T-helper 2 cell (primary cell): ENCODE measurements at places on chromosomes 1 and 21.
A peak's percentile ranks its signal among the peaks of the same experiment; 100 is the strongest.

- no peak for DNase-seq
Measured at GRCh38 chr21:28903448-28903847, 89.2 kb downstream of the LTN1 start.

DNA sequence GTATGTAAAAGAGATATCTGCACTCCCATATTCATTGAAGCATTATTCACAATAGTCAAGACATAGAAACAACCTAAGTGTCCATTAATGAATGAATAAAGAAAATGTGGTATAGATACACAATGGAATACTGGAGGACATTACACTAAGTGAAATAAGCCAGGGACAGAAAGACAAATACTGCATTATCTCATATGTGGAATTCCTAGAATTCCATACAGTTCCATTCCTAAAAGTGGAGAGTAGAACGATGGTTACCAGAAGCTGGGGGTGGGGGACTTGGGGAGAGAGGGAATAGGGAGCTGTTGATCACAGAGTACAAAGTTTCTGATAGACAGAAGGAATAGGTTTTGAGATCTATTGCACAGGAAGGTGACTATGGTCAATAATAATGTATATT is 7.4 kb downstream of the TMED5 start:
- DNase-seq = no peak

DNA sequence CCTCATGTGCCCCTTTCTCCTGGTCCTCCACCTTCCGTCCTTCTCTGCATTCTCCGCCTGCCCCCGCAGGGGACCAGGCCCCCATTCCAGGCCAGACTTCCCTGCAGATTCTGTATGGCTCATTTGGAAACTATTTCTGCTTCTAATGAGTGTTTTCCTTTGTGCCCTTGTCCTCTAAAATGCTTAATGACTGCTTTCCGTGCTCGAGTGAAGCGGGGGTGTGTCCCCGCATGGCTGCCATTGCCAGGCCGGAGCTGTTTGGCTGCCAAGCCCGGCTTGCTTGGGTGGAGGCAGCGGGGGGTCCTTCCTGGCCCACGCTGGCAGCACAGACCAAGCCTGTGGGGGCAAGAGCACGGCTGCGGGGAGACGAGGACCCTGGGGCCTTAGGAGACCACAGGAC is 299.3 kb upstream of the VAMP3 start:
- DNase-seq = no peak

DNA sequence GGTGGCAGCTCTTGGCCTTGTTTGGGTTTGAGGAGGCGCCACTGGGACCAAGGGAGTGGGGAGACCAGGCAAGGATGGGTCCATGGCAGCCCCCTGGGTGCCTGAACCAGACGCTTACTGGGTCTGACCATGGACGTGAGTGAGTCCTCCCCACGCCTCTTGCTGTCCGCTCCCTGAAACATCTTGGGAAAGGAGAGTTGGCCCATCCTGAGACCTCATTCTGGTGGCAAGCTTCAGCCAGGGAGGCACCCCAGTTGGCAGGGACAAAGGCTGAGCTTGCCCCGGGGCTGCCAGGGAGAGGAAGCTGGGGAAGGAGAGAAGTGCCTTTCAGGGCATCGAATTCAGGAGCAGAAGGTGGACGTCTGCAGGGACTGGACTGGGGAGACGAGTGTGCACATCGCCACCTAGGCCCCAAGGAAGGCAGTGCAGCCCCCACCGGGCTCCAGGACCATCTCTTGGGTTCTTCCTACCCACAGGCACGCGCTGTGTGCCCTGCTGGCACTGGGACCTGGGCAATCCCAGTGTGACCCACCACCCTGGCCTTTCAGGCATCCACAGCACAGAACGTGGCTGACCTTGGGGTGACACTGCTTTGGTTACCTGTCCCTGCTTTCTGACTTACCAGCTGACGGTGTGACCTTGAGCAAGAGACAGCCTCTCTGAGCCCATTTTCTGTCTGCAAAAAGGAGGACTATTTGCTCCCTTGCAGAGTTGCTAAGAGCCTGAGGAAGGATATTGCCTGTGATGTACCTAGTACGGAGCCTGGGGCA is 132.9 kb upstream of the WNT4 start:
- DNase-seq = peak; percentile 12

DNA sequence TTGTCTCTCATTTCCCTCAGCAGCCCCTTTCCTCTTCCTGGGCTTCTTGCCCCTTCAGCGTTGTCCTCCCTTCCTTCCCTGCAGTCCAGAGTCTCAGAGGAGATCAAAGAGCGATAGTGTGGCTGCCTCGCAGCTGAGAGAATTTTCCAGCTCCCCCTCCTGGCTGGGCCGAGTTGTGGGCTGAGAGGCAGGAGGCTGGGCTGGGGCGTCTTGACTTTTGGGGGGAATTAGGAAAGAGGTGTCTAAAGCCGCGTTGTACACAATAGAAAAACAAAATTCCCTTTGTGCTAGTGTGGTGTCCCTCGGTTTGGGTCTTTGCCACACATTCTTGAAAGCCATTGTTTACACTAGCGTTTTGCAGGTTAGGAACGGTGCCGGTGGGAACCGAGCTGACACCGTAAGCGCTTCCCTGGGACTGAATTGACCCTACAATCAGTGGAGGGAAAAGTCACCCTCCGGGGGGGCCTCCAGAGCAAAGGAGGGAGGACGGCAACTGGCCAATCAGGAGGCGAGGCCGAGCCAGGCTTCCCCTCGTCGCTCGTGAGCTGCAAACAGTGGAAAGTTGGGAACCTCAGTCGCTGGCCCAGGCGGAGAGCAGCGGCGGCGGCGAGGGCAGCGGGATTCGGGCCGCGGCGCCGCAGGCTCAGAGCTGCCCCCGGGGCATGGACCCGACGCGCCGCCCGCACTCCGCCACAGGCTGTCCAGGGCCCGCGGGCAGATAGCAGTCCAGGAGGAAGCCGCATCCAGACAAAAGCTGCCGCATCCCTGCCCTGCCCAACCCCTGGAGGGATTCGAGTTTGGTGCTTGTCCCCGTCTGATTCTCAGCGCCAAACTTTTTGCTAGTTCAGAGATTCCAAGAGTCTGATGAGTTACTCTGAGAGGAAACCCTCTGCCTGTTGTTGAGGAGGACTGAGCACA is at the start of gene HMCN1:
Gene HMCN1 (plus strand): TSS at position 574 of the 918 bp plus-strand sequence. CDS start 389 bp downstream, outside the sequence.
- peak; percentile 3 for DNase-seq

GRCh38 chr1:66271904-66272254 is 262.1 kb upstream of the SGIP1 start:
- DNase-seq = no peak

DNA sequence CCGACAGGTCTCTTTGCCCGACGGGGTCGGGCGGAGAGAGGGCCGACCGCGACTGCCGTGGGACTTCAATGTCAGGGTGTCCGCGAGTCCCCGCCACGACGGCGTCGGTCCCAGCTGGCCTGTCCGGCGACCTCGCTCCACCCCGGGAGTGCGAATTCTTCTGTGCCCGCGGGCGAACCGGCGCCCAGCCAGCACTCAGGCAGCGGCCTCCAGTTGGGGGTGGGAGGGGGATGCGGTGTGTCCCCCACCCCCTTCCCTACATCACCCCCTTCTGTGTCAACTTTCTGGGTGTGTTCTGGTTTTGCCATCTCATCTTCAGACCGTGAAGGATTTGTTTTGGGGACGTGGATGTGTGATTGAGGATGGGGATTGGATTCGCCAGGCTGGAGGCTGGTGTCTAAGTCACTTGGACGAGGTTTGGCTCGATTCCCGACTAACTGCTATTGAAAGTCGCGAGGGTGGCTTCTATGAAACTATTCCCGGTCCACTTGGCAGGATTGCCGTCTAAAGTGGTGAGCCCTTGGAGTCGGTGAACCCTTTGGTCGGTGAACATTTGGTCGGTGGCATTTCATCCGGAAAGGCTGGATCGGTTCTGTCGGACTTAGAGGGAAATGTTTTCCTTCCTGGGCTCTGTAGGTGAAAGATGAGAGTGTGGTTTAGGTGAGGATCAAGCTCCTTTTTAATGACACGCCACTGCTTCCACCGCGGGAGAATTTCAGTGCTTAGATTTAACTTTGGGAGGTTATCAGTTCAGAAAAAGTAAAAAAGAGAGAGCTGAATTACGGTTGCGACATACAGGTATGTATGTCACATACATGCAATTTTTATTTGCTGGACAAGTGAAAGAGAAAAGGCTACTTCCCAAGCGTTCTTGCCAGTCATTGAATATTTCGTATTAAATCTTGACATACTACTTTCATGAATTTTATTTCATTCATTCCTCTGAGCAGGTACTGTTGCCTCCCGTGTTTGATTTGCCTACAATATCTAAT is 771 bp downstream of the ABCD3 start:
- DNase-seq = no peak

DNA sequence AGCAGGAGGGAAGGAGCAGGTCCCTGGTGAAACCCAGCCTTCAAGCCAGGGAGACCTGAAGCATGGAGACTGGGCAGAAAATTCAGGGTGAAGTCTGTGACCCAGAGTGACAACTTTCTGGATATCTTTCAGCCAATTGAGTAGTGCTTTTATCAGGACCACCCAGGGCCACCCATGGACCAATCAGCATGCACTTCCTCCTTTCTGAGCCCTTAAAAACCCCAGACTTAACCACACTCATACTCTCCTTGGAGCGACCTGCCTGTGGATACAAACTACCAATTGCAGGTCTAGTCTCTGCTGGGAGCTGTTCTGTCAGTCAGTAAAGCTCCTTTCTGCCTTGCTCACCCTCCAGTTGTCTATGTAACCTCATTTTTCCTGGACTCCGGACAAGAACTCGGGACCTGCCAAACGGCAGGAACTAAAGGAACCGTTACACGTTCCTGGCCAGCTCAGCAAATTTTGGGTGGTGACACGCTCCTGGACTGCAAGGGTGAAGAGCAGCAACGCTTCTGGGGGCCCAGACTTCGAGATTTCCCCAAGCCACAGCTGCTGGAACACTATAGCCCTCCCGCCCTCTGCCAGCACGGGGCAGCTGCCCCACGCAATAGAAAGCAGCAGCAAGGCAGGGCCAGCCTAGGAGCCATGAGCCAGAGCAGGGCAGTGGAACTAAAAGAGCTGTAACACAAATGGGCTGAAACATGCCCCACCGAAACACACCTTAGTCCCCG is 1183.4 kb downstream of the AMY1C start:
- DNase-seq = no peak

DNA sequence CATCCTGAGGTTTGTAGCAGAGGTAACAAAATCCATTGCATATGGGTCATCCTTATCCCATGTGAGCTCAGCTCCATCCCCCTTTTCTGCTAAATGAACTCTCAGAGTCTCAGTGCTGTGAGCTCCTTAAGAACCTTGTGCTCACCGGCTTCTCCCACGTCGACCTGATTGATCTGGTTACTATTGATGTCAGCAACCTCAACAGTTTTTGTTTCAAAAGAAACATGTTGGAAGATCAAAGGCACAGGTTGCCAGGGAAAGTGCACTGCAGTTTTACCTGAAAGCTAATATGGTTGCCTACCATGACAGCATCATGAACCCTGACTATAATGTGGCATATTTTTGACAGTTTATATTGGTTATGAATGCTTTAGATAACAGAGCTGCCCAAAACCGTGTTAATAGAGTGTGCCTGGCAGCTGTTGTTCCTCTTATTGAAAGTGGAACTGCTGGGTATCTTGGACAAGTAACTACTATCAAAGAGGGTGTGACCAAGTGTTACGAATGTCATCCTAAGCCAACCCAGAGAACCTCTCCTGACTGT is 131.4 kb downstream of the HS2ST1 start:
- peak; percentile 87 for DNase-seq

DNA sequence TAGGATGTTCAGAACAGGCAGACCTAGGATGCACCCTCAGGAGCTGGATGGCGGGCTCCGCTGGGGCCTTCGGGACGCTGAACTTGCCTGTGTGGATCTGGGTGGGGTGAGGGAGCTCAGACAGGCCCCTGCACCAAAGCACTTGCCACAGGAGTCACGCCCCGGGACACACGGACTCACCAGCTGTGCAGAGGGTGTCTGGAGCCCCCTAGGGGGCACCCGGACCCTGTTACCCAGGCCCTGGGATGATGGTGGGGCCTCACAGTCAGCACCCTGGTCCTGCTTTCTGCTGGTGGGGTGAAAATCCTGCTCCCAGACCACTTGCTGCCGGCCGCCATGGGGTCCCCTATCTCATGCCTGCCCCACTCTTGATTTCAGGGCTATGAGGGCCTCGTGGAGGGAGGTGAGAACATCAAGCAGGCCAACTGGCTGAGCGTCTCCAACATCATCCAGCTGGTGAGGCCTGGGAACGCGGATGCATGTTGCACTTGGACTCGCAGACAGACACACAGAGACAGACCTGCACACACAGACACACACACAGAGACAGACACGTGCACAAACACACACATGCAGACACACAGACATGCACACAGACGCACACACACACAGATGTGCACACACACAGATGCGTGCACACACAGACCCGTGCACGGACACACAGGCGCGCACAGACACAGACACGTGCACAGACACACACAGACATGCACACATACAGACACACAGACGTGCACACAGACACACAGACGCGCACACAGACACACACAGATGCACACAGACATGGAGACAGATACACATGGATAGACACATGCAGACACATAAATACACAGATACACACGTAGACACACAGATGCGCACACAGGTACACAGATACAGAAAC is 11.0 kb downstream of the PFKL start:
- DNase-seq = no peak

- no peak for DNase-seq
Measured at GRCh38 chr1:156344409-156344808, 6.1 kb downstream of the TSACC start.

DNA sequence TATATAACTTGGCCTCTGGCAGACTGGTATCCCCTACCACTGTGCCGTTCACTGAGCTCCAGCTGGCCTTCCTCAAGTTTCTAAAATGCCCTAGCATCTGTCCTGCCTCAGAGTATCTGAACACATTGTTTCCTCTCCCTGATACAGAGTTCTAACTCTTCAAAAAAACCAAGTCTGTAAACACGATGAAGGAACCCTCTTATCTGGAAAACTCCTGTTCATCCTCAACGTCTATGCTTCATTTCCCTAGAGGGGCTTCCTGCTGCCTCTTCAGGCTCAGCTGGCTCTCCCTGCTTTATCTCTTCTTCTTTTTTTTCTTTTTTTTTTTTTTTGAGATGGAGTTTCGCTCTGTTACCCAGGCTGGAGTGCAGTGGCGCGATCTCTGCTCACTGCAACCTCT is 5.6 kb downstream of the BSDC1 start:
- DNase-seq = no peak

GRCh38 chr1:26336477-26337205 is 17.3 kb downstream of the CRYBG2 start:
- peak; percentile 65 for DNase-seq

- no peak for DNase-seq
Measured at GRCh38 chr1:197041486-197042353, 25.3 kb downstream of the F13B start.

- DNase-seq = no peak
Measured at GRCh38 chr1:162587347-162587746, 25.8 kb downstream of the UAP1 start.

DNA sequence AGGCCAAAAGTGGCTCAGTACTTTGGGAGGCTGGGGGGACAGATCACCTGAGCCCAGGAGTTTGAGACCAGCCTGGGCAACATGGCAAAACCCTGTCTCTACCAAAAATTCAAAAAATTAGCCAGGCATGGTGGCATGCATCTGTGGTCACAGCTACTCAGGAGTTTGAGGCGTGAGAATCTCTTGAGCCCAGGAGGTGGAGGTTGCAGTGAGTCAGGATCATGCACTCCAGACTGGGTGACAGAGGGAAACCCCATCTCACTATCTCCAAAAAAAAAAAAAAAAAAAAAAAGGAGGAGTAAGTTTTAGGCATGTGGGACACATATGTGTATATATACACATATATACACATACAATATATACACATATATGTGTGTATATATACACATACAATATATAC is 165.3 kb upstream of the DPYD start:
- no peak for DNase-seq
